Colonic mucosa (tissue), 4 donors: ENCODE measurements at places on chromosomes 12 and 14. TPM values are rescaled to one million over a fixed set of nuclear protein-coding genes. Genes with fewer than 3 reads are reported as not detected.
A peak's percentile ranks its signal among the peaks of the same experiment; 100 is the strongest.

The PPM1A gene
- total RNA-seq = 126 TPM

DNA sequence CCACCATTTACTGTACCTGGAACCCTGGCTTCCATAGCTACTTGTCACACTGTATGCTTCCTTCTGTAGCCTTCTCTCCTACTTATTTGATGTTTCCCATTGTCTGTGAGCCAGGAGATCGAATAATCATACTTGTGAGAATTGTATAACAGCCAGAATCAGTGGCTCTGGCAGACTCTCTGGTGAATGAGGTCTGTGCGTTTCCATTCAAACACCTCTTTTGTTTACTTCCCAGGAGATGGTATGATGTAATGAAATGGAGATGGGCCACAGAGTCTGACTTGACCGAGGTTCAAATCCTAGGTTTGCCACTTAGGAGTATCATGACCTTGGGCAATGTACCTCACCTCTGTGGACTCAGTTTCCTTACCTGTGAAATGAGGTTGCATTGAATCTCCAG, 35.7 kb upstream of the CLMN start:
- DNase-seq = no peak

DNA sequence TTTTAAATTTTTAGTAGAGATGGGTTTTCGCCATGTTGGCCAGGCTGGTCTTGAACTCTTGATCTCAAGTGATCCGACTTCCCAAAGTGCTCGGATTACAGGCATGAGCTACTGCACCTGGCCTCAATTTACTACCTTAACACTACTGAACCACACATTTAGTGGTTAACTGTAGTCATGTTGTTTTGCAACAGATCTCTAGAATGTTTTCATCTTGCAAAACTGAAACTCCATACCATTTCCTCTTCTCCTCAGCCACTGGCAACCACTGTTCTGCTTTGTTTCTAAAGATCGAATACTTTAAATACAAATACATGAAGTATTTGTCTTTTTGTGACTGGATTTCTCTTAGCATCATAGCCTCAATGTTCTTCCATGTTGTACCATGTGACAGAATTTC, 15.4 kb upstream of the SMCO2 start:
- no peak for DNase-seq

DNA sequence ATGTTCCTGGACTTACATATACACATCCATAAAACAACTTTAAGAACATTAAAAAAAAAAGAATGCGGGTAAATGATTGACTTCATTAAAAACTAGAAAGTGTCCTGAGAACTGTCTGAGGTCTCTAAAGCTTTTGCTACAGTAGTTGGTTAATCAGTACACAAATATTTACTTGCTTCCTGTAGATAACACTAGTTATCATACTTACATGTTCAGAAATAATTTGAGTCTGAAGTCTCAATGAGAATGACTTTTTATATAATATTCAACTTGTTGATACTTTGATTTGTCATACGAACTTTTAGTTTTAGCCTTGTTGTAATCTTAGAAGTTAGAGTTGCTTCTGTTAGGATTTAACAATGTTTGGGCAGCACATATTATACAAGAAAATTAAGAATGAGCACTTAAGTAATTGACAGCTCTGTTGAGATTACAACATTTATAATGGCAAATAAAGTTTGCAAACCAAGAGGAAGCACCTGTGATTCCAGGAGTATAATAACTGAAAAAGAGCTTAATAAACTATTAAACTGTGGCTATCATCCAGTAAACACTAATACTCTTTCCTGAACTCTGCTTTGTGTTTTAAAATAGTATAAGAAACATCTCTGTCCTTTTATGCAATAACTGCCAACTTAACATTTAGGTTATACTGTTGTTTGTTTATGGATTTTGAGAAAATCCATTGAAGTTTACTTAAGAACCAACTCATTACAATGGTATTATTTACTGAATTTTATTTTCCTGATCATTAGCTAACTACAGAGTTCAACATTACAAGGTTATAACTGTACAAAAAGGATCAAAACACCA, 131.7 kb downstream of the MIPOL1 start:
- DNase-seq = no peak

DNA sequence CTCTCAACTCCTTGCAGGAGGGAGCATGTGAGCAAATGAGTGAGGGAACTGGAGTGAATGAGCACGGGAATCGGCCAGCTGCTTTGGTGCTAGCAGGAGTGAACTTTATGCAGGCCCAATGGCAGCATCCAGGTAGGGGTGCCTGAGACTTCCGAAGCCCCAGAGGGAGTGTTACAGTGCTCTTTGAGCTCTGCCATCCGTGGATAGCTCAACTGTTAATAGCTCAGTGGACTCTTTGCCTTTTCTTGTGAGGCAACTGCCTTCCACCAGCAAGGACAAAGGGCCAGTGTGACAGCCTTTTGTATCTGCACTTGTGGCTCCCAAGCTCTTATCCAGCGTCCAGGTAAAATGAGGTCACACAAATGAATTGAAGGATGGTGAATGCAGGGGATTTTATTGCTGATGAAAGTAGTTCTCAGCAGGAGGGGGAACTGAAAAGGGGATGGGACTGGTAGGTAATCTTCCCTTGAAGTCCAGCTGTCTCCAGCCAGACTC, 12.9 kb downstream of the CREBL2 start:
- no peak for DNase-seq

The C14orf132 gene
- 2.2 TPM for total RNA-seq

The SERPINA6 gene
- total RNA-seq = 5.7 TPM

DNA sequence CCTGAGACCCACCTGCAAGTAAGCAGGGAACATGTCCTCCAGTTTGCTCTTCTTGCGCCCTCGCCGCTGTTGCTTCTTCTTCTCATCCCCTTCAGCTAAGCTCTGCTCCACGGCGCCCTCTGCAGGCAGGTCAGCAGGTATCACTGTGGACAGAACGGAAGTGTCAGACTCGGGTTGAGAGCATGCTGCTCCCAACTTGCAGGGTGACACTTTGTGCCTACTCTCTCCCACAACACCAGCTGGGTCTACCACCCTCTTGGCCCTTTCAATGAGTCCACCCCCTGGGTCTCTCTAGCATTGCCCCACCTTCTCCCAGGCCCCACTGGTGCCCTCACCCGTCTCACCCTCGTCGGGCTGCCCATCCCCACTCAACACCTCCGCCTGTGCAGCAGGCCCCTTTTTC, 16.7 kb downstream of the KMT2D start:
- DNase-seq = peak; percentile 75
